Adrenal gland (tissue), 19 donors: ENCODE measurements at places on chromosomes 2 and 18.

DNA sequence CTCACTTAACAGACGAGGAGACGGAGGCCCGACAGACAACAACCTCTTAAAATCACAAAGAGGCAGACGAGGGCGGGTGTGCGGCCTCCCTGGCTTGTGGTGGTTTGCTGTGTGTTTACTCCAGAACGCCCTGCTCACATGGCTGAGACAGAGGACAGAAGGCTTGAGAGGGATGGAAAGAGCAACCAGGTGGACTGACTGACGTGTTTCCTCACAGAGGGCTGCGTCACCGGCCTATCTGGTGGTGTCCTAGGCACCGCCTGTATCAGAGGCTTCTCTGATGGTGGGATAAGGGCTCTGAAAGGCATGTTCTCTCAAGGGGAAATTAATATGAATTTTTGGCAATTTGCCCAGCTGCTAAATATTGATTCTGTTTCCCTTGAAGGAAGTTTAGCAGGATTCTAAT is 47.0 kb upstream of the RALBP1 start:
- no peaks in the 10 kb centered on the region for H3K4me1 ChIP-seq
- H3K36me3 ChIP-seq = no peaks in the 10 kb centered on the region
- H3K4me3 ChIP-seq = no peak overlapping the region
- no peak overlapping the region for H3K27ac ChIP-seq

GRCh38 chr18:29749704-29750103 is 1292.8 kb downstream of the DSC3 start:
- no peak overlapping the region for H3K27ac ChIP-seq
- H3K4me3 ChIP-seq = no peak overlapping the region
- no peaks in the 10 kb centered on the region for H3K36me3 ChIP-seq

DNA sequence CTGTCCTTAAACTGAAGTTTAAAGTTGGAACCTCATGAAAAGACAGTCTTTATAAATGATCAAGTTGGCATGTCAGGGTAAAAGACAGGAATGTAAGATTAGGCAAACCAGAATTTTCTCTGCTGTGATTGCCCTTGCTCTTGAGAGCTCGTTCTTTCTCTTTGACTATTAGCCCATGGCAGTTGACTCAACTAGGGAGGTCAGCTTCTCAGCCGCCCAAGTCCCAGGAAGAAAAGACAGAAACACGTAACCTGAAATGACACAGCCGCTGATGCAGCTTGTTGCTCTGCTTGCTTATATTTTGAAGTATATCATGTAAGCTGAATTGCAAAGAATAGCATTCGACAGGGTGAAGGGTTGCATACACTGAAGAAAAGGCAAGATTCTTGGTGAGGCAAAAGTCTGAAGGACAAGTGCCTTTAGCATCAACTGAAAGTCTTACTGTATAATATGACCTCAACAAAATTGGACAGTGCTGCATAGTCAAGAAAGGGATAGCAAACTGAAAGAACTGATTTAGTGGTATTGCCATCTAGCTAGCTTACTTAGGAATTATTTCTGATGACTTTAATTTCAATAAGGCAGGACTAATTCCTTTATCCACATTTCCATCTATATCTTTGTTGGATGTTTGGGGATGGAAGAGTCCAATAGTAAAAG is 54.7 kb downstream of the ARHGAP15 start:
- no peaks in the 10 kb centered on the region for H3K27me3 ChIP-seq
- no peak overlapping the region for H3K27ac ChIP-seq
- H3K4me3 ChIP-seq = no peak overlapping the region
- no peaks in the 10 kb centered on the region for H3K4me1 ChIP-seq
- H3K36me3 ChIP-seq = no peaks in the 10 kb centered on the region

DNA sequence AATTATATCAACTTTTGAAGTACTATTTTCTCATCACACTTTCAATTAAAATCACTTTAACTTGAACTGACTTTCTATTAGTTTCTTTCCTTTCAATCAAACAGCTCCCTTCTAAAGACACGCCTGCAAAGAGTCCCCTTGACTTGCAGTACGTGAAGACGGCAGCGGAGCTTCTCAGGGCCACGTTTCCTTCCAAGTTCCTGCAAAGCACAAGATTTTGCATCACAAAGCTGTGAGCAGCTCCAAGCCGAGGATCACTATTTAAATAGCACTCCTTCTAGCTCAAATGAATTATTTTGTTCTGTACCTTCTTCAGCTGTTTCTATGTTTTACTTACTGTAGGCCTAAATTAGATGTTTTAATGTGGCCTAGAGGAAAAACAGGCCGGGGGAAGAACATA is 30.8 kb downstream of the SH3YL1 start:
- H3K27ac ChIP-seq = no peak overlapping the region
- H3K4me3 ChIP-seq = no peak overlapping the region
- H3K27me3 ChIP-seq = no peaks in the 10 kb centered on the region
- no peak for DNase-seq
- H3K36me3 ChIP-seq = peaks cover 7% of the 10 kb centered on the region

DNA sequence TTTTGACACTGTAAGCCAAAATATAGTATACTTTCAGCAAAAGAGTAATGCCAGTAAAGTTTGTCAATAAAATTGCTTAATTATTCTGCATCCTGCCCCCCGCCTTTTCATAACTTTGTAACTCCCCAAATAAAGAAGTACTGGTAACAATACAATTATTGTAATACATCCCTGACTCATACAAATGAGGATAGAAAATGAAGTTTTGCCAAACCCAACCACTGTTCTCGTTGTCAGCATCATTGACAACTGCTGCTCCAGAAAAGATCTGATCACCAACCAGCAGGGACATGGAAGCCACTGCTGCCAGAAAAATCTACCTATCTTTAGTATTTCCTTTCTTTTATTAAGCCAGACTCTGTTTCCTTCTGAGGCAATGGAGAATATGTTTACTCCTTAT is 27.1 kb downstream of the SCN3A start:
- H3K4me1 ChIP-seq = no peaks in the 10 kb centered on the region
- no peak overlapping the region for H3K27ac ChIP-seq
- no peak overlapping the region for H3K4me3 ChIP-seq
- DNase-seq = no peak
- no peaks in the 10 kb centered on the region for H3K36me3 ChIP-seq

GRCh38 chr18:12946549-12947284 is 1.1 kb upstream of the SEH1L start:
- H3K27me3 ChIP-seq = no peaks in the 10 kb centered on the region
- H3K4me3 ChIP-seq = peak overlapping the region; percentile 87
- DNase-seq = peak; percentile 74
- peaks cover 16% of the 10 kb centered on the region for H3K4me1 ChIP-seq
